GM03348 (cell line): ENCODE measurements at places on chromosomes 6 and 20.
A peak's percentile ranks its signal among the peaks of the same experiment; 100 is the strongest.

DNA sequence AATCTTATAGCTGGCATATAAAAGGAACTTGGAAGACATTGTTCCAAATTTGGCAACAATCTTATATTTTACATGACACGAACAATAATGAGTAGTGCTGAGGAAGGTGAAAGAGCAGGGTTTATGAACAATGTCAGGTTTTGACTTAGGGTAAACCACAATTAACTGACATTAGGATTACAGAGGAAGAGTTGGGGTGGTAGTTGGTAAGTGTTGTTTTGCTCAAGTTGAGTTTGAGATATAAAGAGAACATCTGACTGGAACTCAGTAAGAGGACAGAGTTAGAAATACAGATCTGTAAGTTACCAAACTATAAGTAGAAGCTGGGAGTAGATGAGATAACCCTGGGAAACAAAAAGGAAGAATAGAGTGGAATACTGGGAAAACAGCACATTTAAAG is 15.1 kb downstream of the RTN4IP1 start:
- no peak for DNase-seq

DNA sequence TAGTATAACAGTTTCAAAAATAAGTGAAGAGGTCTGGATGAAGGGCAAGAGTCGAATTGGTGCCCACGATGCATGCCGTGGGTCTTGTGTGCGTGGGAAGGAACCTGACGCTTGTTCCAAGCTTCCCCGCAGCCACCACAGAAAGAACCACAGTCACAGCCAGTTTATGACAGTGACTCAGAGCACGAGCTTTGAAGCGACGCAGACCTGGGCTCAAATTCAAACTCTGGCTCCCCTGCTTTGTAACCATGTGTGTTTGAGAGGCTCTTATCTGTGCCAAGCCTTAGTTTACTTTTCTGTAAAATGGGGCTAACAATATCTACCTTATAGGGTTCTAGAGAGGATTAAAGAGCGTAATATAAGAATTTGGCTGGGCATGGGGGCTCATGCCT is 65.5 kb downstream of the SYNJ2 start:
- peak; percentile 60 for DNase-seq

- no peak for DNase-seq
These were observed 147.2 kb downstream of the RPS12 start for GRCh38 chr6:132961610-132962009.

- DNase-seq: no peak
These were observed 23.8 kb upstream of the FAM217A start for GRCh38 chr6:4102687-4103244.
